Heart left ventricle (tissue), 16 donors: ENCODE measurements at places on chromosomes 1 and 21.

DNA sequence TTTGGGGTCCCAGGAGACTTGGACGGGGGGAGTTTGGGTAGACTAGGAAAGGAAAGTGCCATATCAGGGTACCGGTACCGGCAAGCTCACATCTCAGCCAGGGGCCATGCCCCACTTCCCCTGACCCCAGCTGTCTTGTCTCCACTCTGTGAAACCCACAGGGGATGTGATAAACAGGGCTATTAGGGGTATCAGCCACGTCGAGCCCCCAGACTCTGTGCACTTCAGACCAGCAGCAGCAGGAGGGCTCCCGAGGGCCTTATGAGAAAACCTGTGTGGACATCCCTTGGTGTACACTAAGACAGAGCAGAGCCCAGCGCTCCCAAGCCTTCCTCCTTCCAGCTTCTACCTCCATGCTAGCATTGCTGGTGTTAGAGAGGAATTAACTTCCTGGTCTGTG lies 46.3 kb downstream of the TNNT2 start:
- DNase-seq, result no peak

DNA sequence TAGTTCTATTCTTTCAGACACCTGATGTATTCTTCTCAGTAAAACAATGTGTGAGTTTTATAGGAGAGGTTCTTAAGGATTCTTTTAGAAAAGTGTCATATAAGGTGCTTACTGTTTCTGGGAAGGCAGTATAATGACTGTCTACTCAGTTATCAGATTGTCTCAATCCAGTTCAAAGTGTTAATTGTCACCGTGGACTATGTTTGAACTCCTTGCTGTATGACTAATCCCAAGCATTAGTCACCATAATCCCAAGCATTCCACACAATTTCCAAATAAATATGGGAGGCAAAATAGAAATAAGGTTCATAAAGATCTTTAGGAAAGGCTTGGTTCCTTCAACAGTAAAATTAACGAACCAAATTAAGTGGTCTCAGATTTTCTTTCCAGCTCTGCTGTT lies 342.1 kb upstream of the NR5A2 start:
- DNase-seq, result no peak

GRCh38 chr1:151510020-151510405 lies 1.2 kb upstream of the CGN start:
- no peak for DNase-seq

DNA sequence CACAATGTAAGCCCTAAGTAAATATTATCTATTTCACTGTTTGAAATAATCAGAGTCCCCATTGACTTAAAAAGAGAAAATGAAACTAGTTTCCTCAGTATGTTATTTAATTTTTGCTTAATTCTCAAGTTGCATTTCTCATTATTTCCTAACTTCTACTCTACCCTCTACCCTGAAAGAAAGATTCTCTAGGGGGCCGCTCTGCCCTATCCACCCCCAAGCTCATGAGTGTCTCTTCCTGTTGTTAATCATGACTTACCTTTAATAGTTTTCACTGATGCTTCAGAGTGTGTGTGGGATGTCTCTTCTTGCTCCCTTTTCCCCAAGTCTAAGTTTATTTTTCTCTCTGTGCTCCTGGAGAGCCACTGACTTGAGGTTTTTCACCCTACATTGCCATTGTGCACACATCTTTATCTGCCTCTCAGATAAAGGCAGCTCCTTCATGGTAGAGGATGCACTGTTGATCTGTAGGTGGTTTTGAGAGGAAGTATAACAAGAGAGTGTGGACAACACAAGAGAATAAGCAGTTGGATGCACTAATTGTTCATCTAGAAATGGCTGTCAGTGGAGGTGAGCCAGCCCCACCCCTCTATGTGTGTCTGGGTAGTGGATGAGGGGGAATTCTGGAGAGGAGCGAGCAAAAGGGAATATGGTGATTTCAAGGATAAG lies 261.7 kb downstream of the CHRM3 start:
- DNase-seq, result no peak

- peak; percentile 55 for DNase-seq
These were observed 351.4 kb downstream of the HLX start for GRCh38 chr1:221230605-221231004.

DNA sequence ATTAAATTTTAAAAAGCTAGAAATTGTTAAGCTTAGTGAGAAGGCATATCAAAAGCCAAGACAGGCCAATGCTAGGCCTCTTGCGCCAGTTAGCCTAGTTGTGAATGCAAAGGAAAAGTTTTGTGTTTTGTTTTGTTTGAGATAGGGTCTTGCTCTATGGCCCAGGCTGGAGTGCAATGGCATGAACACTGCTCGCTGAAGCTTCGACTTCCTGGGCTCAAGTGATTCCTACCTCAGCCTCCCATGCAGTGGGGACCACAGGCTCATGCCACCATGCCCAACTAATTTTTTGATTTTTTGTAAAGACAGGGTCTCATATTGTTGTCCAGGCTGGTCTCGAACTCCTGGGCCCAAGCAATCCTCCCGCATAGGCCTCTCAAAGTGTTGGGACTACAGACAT lies 40.3 kb downstream of the TRIM33 start:
- no peak for DNase-seq

- DNase-seq, result no peak
These were observed 10.1 kb downstream of the HMGCS2 start for GRCh38 chr1:119758584-119758983.
